Vagina (tissue), 2 donors: ENCODE measurements at places on chromosomes 4 and X. TPM values are rescaled to one million over a fixed set of nuclear protein-coding genes. Genes with fewer than 3 reads are reported as not detected.

The MAGEE2 gene
- not detected for total RNA-seq

The CXCL9 gene
- 0.74 TPM for total RNA-seq

The FAM184B gene
- total RNA-seq = not detected

The CENPVL1 gene
- not detected for total RNA-seq

The HELT gene
- not detected for total RNA-seq

The MAGEB10 gene
- not detected for total RNA-seq

The SPIN2B gene
- 10.8 TPM for total RNA-seq

The VCX3A gene
- total RNA-seq = not detected

The JCHAIN gene
- total RNA-seq = 2.7 TPM

The TMPRSS11A gene
- 26.0 TPM for total RNA-seq

The DCAF8L2 gene
- not detected for total RNA-seq

- no peak for DNase-seq
Observed at GRCh38 chrX:26032111-26032912, 105.8 kb upstream of the MAGEB18 start.

DNA sequence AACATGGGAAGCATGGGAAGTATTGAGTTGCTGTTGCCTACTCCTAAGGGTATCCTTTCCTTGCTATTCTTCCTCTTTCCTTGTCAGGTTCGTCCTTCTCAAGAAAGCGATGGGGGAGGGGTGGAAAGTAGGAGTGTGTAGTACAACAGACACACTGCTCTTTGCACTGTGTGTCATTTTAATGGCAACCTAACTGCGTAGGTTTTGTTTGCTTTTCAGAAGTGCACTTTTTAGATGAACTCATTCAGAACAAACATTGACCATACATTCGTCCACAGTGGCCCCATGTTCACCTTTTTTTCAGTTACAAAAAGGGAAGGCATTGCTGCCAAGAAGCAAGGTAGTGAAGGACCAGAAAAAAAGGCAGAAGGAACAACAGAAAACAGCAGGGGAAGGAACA lies 10.2 kb upstream of the YIPF6 start:
- DNase-seq = no peak

DNA sequence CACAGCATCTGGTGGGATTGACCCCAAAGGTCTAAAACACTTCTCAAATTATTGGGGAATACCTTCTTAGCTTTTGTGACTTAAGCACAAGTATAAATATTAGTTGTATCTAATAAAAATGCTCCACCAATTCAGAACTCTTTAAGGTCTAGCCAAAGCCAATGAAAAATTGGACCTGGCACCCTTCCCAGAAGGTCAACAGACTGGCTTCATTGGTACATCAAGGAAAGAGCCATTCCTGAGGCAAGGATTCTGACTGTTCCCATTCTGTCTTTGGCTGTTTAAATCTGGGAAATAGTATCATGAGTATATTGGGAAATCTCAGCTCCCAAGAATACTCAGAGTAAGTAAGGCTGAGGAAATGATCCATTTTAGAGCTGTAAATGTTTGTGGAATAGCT lies 153.0 kb upstream of the TRPC5 start:
- no peak for DNase-seq

DNA sequence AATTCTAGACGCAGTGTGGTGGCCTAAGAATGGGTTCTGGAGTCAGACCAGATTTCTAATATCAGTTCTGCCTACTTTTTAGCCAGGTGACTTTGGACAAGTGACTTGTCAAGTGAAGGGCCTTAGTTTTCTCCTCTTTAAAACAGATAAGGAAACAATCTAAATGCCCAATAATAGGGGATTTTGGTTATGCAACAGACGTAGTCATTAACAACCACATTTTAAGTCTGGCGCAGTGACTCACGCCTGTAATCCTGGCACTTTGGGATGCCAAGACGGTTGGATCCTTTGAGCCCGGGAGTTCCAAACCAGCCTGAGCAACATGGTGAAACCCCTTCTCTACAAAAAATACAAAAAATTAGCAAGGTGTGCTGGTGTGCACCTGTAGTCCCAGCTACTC lies 2.1 kb upstream of the ZMYM3 start:
- DNase-seq = no peak

DNA sequence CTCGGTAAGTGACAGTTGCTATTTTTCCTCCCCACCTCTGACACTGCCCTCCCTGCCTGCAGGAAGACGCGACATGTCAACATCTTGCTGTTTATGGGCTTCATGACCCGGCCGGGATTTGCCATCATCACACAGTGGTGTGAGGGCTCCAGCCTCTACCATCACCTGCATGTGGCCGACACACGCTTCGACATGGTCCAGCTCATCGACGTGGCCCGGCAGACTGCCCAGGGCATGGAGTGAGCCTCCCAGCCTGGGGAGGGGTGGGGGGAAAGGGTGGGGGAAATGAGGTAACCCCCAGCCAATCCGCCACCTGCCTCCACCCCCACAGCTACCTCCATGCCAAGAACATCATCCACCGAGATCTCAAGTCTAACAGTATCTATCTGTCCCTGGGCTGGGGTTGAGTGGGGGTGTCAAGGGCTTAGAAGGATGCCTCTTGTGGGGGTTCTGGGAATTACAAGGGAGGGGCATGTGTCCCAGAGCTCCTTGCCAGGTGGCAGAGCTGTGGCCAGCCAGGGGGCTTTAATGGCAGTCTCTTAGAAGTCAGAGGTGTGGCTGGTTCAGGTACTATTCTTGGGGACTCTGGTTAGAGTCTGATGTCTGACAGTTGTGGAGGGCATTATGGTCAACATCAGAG lies 7.8 kb downstream of the ARAF start:
- no peak for DNase-seq

DNA sequence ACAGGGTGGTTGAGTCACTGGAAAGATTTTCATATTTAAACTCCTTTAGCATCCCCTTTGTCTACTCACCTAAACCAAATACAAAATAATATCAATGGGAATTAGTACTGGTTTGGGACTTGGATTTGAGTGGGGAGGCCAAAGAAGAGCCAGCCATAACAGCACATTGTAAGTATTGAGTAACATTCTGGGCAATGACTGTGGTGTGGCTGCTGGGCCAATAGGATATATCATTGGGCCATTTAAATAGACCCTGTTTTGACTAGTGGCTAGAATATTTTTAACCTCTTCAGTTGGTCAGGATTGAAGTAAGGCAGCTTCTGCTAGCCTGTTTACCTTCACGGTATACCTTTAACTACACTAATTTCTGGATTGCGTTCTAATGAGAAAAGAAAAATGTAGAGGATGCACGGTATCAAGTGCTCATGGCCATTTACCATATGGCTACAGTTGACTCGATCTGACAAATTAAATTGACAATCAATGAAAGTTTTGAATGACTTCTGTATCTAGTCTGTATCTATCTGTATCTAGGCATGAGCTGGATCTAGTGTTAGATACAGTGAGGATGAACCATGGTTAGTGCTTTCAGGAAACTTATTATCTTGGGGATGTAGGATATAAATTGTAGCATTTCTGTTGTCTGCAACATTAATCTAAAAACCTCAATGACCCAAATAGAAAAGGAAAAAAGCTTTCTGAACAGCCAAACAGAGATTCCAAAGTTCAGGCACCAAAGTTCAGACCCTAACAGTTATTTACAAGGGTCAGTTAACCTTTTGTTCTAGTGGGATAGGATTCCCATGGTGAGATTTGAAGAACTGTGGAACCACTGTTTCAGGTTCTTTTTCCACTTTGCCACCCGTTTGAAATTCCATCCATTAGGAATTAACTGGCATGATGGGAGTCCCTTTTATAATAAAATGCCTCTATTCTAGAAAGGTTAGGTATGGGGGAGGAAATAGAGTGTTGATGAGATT lies 6.8 kb upstream of the ALB start:
- DNase-seq = no peak

- no peak for DNase-seq
Observed at GRCh38 chrX:68832101-68832416, 3.2 kb downstream of the EFNB1 start.

DNA sequence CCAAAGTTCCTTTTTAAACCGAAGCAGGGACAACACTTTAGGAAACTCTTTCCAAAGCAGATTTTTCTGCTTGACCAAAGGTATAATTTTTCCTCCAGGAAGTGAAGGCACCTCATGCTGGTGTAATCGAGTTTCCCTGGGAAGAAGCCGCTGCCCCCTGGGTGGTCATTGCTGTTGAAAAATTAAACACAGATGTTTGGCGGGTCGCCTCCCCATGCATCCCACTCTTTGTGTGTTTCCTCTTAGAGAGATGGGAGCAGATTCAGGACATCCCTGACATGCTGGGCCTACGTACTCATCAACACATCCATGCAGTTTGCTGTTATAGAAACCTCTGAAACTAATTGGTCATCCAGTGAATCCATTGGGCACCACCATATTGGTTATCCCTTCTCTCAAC lies 179.2 kb upstream of the HCCS start:
- no peak for DNase-seq

DNA sequence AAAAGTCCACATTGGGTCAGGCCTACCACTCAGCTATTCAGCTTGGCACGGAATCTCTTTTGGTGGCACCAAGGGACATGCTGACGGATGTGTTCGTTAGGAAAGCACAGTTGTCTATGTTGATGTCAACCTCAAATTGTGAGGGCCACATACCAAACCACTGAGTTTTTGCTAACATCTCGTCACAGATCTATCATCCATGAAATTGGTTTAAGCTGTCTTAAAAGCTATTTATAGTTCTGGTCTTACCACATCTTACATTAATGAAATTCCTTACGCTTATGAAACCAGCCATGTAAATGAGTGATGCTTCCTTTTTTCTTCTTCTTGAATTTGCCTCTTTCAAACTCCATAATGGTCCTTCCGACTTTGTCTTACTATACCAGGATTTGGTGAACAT lies 101.5 kb downstream of the MGST2 start:
- DNase-seq = no peak

- no peak for DNase-seq
Observed at GRCh38 chrX:24682739-24683432, 10.8 kb upstream of the POLA1 start.

DNA sequence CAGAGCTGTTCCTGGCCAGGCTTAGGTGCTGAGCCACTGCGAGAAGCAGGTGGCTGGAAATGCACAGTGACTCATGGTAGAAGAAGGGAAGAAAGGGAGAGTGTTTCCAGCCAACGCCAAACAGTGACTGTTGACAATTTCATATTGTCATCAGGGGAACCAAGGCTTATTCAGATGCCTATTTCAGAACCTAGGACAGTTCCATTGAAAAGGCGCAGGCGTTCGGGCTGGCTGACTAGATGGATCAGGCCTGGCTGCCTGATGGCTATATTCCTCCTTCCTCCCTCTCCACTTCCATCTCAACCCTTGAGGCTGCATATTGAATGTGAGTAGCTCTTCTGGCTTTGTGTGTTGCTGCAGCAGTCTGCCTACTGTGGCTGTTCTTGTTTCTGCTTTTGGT lies 73.0 kb upstream of the FRMPD4 start:
- no peak for DNase-seq

GRCh38 chrX:46681849-46682248 lies 77.1 kb downstream of the SLC9A7 start:
- DNase-seq = no peak

DNA sequence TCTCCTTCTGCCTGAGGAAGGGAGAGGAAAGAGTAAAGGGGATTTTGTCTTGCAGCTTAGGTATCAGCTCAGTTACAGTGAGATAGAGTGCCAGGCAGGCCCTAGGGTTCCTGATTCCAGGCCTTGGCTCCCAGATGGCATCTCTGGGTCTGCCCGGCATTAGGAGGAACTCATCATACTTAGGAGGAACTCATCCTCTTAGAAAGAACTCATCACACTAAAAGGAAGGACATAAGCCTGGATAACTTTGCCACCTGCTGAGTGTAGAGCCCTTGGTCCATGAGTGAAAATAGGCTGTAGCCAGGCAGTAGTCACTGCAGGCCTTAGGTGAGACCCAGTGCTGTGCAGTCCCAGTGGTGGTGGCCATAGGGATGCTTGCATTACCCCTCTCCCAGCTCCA lies 367.1 kb downstream of the PACRGL start:
- no peak for DNase-seq

GRCh38 chrX:10513974-10514373 lies 106.4 kb downstream of the MID1 start:
- DNase-seq = no peak

DNA sequence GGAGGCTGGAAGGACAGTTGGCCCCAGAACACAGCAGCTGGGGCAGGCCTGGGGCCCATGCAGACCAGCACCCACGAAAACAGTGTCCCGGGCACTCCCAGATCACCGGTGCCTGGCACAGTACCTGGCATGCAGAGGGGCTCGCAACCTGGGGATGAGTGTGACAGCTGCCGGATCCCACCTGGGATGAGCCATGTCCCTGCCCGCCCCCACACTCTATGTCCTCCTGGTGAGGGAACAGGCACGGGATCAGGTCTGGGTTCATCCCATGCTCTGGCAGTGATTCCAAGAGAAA lies 22.8 kb upstream of the PPP2R2C start:
- peak; percentile 82 for DNase-seq

DNA sequence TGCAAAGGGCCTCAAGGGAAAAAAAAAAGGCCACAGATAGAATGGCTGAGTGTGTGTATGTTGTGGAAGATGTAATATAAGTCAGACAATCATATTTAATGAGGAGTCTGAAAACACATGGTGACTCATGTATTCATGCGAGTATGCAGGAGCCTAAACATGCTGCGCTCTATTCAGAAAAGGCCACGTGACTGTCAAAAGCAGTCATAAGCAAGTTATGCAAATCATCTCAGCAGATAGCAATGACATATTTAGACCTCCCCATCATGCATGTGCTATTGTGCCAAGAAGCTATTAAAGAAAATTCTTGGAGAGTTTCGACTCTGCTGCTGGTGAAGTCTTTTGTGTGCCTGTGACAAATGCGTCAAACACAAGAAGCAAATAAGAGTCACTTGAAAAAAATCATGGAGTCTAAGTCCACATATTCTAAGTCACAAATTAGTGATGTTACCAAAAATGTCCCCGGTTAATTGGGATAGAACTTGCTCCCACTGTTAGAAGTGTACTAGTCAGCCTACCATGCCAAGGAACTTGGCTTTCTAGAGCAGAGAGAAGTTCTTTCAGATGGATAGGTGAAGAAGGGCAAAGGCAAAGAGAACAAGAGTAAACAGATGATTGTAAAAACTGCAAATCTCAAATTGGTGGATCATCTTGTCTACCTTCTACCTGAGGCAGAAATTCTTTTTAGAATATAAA lies 5.0 kb downstream of the LNX1 start:
- DNase-seq = no peak

DNA sequence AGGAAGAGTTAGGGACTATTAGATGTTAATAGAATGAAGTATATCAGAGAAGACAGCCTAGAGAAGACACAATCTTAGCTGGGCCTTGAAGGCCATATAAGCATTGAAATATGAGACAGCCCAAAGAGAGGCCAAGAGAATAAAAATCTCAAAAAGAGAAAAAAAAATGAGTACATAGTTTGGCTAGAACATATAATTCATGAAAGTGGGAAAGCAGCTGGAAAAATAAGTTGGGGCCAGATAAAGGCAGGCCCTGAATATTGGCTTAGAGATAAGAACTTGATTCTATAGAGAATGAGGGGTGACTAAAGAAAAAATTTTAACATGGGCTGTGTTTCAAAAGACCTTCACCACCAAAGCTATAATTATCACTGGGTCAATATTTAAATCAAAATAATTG lies 7.4 kb upstream of the UTP3 start:
- DNase-seq = no peak

- DNase-seq = no peak
Observed at GRCh38 chr4:151318307-151319006, 6.9 kb downstream of the SH3D19 start.
